Activated naive CD4-positive, alpha-beta T cell treated with anti-CD3 and anti-CD28 coated beads, Interleukin-2, amount 10 ng/mL, durations not matched to agents 5 hours and 36 hours (primary cell): ENCODE measurements at places on chromosomes 6 and 20. TPM values are rescaled to one million over a fixed set of nuclear protein-coding genes. Genes with fewer than 3 reads are reported as not detected.

The TRAPPC3L gene
- total RNA-seq, result not detected

The GUCA1A gene
- total RNA-seq, result not detected

The GSTA3 gene
- not detected for total RNA-seq

The FAXC gene
- total RNA-seq, result not detected

The FLRT3 gene
- not detected for total RNA-seq

The GHRH gene
- total RNA-seq, result not detected

The ERVFRD-1 gene
- 0.08 TPM for total RNA-seq

The NKAIN2 gene
- total RNA-seq, result not detected

The TREM1 gene
- 0.53 TPM for total RNA-seq
